ENCODE measurements at places on chromosomes 2 and 18.

- DNase-seq: no peak
Observed at GRCh38 chr2:96893289-96894150, 23.6 kb upstream of the SEMA4C start.

DNA sequence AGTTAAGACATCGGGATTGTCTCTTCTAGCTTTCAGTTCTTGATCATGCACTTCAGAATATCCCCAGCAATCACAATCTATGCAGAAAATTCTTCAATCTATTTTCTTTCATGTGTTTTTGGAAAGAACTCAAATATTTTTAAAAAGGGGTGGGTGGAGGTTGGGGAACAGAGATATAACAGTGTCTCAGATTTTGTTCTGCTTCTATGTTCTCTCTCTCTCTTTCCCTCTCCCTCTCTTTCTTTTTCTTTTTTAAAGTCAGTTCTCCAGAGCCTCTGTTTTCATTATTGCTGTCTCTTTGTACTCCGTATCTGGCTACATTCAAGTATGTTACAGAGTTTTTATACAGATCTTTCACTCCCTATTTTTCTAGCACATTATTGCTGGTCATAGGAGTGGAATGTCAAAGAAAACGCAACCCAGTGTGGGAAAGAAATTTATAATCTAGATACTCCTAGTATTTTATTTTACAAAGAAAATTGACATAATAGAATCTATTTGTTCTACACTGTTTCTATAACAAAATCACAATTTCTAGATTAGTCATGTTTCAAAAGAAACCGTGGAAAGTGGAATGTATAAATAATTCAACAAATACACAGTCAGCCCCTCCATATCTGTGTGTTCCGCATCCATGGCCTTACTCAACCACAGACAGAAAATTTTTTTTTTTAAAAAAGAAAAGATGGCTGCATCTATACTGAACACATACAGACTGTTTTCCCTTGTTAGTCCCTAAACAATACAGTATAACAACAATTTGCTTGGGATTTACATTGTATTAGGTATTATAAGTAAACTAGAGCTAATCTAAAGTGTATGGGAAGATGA is 11.2 kb upstream of the NEMP2 start:
- no peak for DNase-seq

- no peak for DNase-seq
Observed at GRCh38 chr2:32572737-32573136, 55.1 kb upstream of the TTC27 start.

DNA sequence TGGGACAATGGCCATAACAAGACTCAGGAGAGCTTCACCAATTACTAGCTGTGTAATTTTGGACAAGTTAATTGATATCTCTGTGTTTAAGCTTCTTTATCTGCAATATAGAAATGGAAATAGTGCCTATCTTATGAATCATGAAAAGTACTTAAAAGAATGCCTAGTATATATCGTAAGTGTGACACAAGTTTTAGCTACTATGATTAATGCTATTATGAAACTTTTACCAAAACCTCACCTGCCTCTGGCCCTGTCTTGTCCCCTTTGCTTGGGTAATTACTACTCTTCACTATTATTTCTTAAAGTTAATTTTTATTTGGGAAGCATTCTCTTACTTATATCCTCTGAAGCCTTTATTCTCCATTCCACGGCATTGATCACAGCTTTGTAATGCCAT is 75.0 kb upstream of the NETO1 start:
- no peak for DNase-seq
